ENCODE measurements at places on chromosomes 7 and 10. TPM values are rescaled to one million over a fixed set of nuclear protein-coding genes. Genes with fewer than 3 reads are reported as not detected.

Gene ZNF804B
- not detected for total RNA-seq

- DNase-seq = peak; percentile 65
These were observed at the start of gene PTPN12 for GRCh38 chr7:77537136-77537777. PTPN12 (plus strand) TSS chr7:77537295; CDS start chr7:77537547, 252 bp downstream.

GRCh38 chr10:5095687-5096086 lies 1.5 kb downstream of the AKR1C3 start:
- no peak for DNase-seq

DNA sequence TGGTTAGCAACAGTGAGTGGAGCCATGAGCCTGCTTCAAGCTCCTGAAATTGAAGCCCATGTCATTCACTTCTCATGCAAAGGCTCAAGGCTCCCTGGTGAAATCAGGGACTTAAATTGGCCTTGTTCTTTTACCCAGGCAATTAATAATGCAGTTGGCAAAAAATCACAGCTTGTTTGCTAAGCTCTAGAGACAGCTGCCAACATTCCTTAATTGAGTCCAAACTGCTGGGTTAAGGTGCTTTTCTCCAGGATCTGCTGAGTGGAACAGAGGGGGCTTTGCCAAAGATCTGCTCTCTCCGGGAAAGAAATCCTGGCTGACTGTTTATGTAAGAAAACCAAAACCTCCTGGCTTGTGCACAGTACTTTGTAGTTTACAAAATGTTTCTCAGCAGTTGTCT lies 257.6 kb upstream of the GHITM start:
- no peak for DNase-seq

DNA sequence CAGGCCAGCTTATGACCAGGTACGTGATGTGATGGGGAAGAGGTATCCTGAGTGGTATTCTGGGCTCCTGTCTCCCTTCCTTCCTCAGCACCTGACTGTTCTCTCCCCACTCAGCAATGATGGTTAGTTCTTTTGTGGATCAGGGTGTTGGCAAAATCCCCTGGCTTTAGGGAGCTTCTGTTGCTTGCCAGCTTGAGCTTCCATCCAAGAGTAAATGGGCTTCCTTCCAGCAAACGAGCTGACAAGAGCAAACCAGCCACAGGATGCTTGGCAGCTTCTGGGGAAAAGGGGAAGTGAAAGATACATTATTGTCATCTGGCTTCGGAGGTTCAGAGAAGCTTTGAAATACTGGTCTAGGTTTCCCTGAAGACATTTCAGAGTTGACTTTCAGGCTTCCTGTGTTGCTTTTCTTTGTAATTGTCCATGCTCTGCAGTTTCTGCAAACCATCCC lies 5.2 kb downstream of the DUSP5 start:
- DNase-seq = no peak

DNA sequence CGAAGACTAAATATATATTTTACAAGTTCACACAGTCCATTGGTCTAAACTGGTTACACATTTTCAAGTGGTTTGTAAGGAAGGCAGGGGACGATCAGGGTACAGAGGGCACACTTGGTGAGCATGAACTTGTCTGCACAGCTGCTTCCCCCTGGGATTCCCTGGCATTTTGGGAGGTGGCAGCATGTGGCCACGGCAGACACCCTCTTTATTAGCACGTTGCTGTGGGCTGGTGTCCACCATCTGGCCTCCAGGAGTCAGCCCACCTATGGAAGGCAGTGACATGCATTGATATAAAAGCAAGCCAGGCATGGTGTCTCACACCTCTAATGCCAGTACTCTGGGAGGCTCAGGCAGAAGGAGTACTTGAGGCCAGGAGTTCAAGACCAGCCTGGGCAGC lies 350.2 kb downstream of the TYW1 start:
- DNase-seq = no peak

DNA sequence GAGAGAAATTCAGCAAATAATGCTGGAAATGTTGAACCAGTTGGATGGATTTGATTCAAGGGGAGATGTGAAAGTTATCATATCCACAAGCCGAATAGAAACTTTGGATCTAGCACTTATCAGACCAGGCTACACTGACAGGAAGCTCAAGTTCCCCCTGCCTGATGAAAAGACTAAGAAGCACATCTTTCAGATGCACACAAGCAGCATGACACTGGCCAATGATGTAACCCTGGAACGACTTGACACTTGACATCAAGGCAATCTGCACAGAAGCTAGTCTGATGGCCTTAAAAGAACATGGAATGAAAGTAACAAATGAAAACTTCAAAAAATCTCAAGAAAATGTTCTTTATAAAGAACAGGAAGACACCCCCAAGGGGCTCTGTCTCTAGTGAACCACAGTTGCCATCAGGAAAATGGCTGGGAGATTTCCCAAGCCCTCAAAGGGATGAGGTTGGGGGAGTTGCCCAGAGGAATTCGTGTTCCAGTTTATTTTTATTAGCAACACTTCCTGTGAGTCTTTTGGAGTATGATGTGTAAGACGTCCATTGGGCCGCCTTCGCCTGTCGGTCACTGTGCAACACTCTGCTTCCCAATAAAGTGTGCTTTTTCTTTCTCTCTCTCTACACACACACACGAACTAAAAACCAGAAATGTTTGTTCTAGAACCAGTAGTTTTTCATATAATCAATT lies 200.0 kb downstream of the HIBADH start:
- DNase-seq = peak; percentile 85

- no peak for DNase-seq
These were observed 103.7 kb downstream of the DNAJB6 start for GRCh38 chr7:157440346-157441022.

All from HT1080 (cell line).